Progenitor cell of endocrine pancreas (in vitro differentiated cells): ENCODE measurements at places on chromosomes 6 and 20. TPM values are rescaled to one million over a fixed set of nuclear protein-coding genes. Genes with fewer than 3 reads are reported as not detected.
A peak's percentile ranks its signal among the peaks of the same experiment; 100 is the strongest.

PLA2G7 gene
- 0.29 and 0.93 TPM in 2 replicates for total RNA-seq

SCRT2 gene
- total RNA-seq: not detected in 2 replicates

TEAD3 gene
- total RNA-seq: 42.5 and 43.4 TPM in 2 replicates

OR12D3 gene
- not detected in 2 replicates for total RNA-seq

LY6G6C gene
- total RNA-seq: 0.60 and 1.3 TPM in 2 replicates

BMP5 gene
- 0.91 and 1.7 TPM in 2 replicates for total RNA-seq

CYP39A1 gene
- 6.7 and 10.3 TPM in 2 replicates for total RNA-seq

KHDC1L gene
- not detected in 2 replicates for total RNA-seq

TREM2 gene
- total RNA-seq: not detected in 2 replicates

TSPO2 gene
- not detected in 2 replicates for total RNA-seq

DYNLT2 gene
- 1.6 and 1.8 TPM in 2 replicates for total RNA-seq

MMP24 gene
- total RNA-seq: 3.4 TPM in 2 replicates

GRCh38 chr6:140623498-140623897 lies 1249.0 kb upstream of the CITED2 start:
- H3K4me1 ChIP-seq: no peaks in the 10 kb centered on the region
- peaks cover 3% of the 10 kb centered on the region for H3K36me3 ChIP-seq
- no peak overlapping the region for H3K27ac ChIP-seq
- no peak for DNase-seq
- H3K27me3 ChIP-seq: no peaks in the 10 kb centered on the region

GRCh38 chr6:72651174-72651573 lies 29.3 kb downstream of the KCNQ5 start:
- H3K27me3 ChIP-seq: no peaks in the 10 kb centered on the region
- H3K4me1 ChIP-seq: no peaks in the 10 kb centered on the region
- no peak overlapping the region for H3K4me3 ChIP-seq
- H3K27ac ChIP-seq: no peak overlapping the region

GRCh38 chr20:63313349-63314014 lies 20.5 kb downstream of the COL20A1 start:
- H3K36me3 ChIP-seq: no peaks in the 10 kb centered on the region
- no peaks in the 10 kb centered on the region for H3K27me3 ChIP-seq
- no peak overlapping the region for H3K27ac ChIP-seq
- no peak overlapping the region for H3K4me3 ChIP-seq
- DNase-seq: no peak

- DNase-seq: no peak
- no peak overlapping the region for H3K4me3 ChIP-seq
- no peaks in the 10 kb centered on the region for H3K4me1 ChIP-seq
- no peaks in the 10 kb centered on the region for H3K27me3 ChIP-seq
- H3K27ac ChIP-seq: no peak overlapping the region
These were observed 193.8 kb upstream of the PRSS16 start for GRCh38 chr6:27053738-27054137.

GRCh38 chr6:95949985-95950384 lies 65.8 kb upstream of the FUT9 start:
- no peaks in the 10 kb centered on the region for H3K27me3 ChIP-seq
- H3K27ac ChIP-seq: no peak overlapping the region
- H3K36me3 ChIP-seq: no peaks in the 10 kb centered on the region
- H3K4me3 ChIP-seq: no peak overlapping the region
- peaks cover 6% of the 10 kb centered on the region for H3K4me1 ChIP-seq
- no peak for DNase-seq

DNA sequence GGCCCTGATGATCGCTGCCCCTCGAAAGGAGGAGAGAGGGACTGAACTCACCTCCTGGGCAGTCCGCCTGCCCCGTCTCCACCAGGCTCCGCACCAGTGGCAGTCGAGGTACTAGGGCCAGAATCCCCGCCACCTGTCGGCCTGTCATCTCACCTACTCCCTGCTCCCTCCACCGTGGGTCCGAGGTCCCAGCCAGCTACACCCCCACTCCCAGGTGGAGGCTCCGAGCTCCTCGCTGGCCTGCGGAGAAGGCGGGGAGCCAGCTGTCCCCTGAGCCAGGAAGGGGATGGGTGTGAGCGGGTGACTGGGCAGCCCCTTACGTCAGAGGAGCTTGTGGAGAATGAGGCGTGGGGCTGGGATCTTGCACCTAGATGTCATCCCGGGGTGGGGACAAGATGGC lies 1066.5 kb upstream of the MANEA start:
- no peak overlapping the region for H3K27ac ChIP-seq
- H3K36me3 ChIP-seq: no peaks in the 10 kb centered on the region
- no peaks in the 10 kb centered on the region for H3K4me1 ChIP-seq
- no peak for DNase-seq
- H3K27me3 ChIP-seq: no peaks in the 10 kb centered on the region
- no peak overlapping the region for H3K4me3 ChIP-seq

DNA sequence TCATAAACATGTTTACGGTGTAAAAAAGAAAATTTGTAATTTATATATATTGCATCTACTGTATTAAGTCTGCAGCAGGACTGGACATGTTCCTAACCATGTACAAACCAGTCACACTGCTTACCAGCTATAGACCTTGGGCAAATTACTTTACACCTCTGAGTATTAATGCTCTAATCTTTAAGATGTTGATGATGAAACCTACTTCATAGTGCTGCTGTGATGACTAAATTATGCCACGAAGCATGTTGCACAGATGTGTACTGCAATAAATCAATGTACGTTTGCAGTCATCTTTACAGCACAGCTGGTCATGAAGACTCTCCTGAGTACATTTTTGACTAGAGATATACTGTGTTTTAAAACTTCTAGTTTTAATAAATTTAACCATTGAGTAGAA lies 42.6 kb downstream of the PRKN start:
- H3K4me1 ChIP-seq: peaks cover 17% of the 10 kb centered on the region
- H3K27ac ChIP-seq: no peak overlapping the region
- H3K4me3 ChIP-seq: no peak overlapping the region
- peaks cover 1% of the 10 kb centered on the region for H3K36me3 ChIP-seq
- H3K27me3 ChIP-seq: no peaks in the 10 kb centered on the region
- DNase-seq: no peak

DNA sequence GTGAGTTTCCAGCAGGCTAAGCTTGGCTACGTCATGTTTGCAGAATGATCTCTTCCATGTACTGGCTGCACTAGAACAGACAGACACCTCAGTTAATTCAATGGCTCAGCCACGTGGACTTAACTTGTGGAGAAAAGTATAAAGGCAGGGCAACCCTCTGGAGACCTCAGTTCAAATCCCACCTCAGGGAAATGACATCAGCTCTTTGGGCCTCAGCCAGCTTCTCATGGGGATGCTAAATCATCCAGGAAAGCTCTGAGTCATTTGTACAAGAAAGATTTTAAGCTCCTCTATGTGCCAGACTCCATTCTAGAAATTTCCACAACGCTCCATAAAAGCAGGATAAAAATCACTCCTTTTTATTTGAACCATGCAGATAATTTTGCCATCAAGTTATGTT lies 128.5 kb upstream of the SALL4 start:
- no peaks in the 10 kb centered on the region for H3K36me3 ChIP-seq
- DNase-seq: no peak
- peaks cover 25% of the 10 kb centered on the region for H3K4me1 ChIP-seq
- peaks cover 6% of the 10 kb centered on the region for H3K27me3 ChIP-seq
- no peak overlapping the region for H3K27ac ChIP-seq

- H3K4me3 ChIP-seq: no peak overlapping the region
- peaks cover 6% of the 10 kb centered on the region for H3K4me1 ChIP-seq
- H3K27me3 ChIP-seq: no peaks in the 10 kb centered on the region
- H3K27ac ChIP-seq: peak overlapping the region; percentile 38
- H3K36me3 ChIP-seq: no peaks in the 10 kb centered on the region
These were observed 204.4 kb downstream of the ZMYND8 start for GRCh38 chr20:47152068-47152467.

DNA sequence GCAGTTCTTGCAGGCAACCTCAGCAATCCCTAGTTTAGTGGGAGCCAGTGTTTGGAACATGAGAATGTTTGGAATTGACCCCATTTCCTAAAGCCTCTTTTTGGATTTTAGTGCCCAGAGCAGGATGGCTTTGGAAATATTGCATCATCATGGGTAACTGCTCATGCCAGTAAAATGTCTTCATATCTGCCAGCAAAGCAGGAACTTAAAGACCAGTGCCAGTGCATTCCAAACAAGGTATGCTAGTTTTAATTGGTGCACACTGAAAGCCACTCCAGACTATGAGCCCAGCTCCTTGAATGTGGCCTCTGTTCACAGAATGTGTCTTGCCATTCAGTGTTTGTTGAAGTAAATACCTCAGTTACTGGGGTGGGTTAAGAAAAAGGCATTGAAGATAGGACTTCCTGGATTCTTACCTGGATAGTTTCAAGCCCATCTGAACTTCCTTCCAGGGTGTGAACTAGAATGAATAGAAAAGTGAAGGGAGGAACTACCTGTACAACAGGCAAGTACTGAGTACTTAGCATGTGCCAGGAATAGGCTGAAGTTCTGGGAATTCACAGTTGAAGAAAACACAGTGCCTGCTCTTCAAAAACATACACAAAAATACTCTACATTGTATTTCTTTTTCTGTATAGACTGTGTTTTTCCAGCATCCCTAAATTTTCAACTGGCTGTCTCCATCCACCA lies 70.5 kb downstream of the COL19A1 start:
- DNase-seq: no peak
- H3K27me3 ChIP-seq: no peaks in the 10 kb centered on the region
- no peak overlapping the region for H3K4me3 ChIP-seq
- H3K27ac ChIP-seq: no peak overlapping the region

DNA sequence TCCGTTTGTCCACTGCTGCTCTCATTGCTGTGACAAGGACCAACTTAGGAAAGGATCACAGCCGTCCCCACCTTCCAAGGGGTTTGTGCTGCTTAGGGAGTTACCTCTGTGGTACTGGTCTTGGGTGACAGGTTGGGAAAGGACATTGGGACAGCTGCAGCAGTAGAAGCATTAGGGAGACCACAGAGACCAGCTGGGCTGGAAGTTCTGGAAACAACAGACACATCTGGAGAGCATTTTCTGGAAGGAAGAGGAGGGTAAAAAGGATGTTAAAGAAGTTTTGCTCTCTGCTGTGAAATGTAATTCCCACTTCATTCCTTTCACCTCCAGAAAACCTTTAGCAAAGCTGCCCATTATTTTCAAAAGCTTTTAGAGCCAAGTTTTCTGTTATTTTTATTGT lies 304.2 kb downstream of the LRFN2 start:
- no peak overlapping the region for H3K4me3 ChIP-seq
- no peak for DNase-seq
- H3K4me1 ChIP-seq: peaks cover 9% of the 10 kb centered on the region

DNA sequence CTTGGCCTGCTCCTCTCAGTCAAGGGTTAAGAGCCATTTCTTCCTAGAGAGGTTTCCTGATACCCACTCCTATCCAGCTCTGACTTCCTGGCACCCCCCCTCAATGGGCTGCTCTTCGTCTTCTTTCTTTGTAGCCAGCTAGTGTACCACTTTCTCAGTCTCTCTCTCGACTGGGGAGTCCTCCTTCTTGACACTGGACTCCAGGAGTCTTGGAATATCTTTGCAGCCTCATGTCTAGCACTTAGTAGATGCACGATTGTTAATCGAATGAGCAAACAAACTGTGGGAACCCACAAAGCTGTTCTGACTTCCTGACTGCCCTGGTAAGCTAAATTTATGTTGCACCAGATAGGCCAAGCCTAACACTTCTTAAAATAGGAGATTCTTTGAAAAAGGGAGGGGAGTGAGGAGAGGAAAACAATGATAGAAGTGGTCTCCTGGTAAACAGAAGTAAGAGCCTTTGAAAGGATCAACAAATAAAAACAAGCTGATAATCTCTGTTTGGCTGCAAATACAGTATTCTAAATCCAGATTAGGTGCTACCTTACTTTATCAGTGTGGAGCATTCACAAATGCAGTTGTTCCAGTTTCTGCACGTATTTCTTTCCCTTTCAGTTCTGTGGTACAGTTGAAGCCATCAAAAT lies 160.1 kb upstream of the CITED2 start:
- H3K4me3 ChIP-seq: no peak overlapping the region
- peaks cover 34% of the 10 kb centered on the region for H3K4me1 ChIP-seq
- DNase-seq: no peak
- no peaks in the 10 kb centered on the region for H3K27me3 ChIP-seq

DNA sequence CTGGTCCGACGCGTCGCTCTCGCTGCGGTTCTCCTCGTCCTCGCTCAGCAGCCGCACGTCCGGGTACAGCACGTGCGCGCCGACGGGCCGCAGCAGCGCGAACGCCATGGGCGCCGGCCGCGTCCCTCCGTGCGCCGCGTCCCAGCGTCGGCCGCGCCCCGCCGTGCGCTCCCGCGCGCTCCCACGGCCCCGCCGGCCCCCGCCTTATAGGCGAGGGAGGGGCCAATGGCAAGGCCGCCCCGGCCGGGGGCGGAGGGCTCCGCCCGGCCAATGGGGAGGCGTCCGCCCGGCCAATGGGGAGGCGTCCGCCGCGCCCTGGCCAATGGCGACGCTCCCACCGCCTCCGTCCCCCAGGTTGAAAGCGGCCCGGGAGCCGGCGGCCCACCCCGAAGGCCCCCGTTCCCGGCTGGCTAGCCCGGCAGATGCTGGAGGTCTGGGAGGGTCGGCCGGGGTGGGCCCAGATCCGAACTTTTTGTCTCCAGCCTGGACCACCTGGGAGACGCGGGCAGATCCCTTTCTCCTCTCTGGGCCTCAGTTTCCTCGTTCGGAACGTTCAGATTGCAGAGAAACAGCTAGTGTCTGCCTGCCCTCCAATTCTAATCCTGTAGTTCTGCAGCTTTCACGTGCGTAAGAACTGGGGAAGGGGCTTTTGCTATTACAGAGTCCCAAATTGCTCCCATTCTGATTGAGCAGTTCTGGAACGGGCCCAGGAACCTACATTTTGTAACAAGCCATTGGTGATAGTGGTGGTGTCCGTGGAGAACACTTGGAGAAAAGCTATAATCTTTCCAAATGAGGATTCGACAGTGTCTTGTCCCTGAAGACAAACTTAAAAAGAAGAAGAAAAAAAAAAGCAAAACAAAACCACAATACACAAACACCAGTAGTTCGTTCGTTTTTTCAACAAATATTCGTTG lies at the start of gene TCF15:
TSS of gene TCF15 (minus strand) at position 180 of the 917 bp plus-strand sequence. CDS start at position 108, 72 bp downstream.
- DNase-seq: no peak
- no peaks in the 10 kb centered on the region for H3K36me3 ChIP-seq
- no peak within 1 kb of the TSS for H3K27ac ChIP-seq
- H3K27me3 ChIP-seq: peaks cover 75% of the 10 kb centered on the region

DNA sequence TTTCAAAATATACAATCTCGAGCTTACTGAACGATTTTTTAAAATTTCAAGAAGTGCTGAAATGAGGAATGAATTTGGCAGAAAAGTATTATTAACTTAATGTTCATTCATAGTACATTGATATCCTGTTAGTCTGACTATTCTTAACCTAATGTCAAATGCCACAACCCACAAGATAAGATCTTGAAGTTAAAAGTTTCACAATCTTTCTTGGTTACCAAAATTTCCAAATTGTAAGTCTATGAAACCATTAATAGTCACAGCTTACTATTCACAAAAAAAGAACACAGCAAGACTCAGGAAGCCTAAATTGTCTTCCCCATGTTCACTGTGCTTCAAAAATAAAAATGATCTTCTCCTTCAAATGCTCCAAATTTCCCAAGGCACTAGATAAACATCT lies 71.3 kb downstream of the HACE1 start:
- no peak overlapping the region for H3K4me3 ChIP-seq
- no peak overlapping the region for H3K27ac ChIP-seq
- peaks cover 3% of the 10 kb centered on the region for H3K4me1 ChIP-seq
- no peak for DNase-seq
- peaks cover 3% of the 10 kb centered on the region for H3K36me3 ChIP-seq

GRCh38 chr6:25010902-25011625 lies 75.3 kb upstream of the RIPOR2 start:
- no peak for DNase-seq
- H3K27me3 ChIP-seq: no peaks in the 10 kb centered on the region
- H3K4me1 ChIP-seq: peaks cover 2% of the 10 kb centered on the region
